Fibroblast of skin of left biceps (primary cell): ENCODE measurements at places on chromosomes 12 and 14.

GRCh38 chr12:13141686-13142085 is 38.2 kb upstream of the GSG1 start:
- no peak for DNase-seq

- no peak for DNase-seq
Observed at GRCh38 chr12:95621725-95622124, 70.4 kb upstream of the USP44 start.

- no peak for DNase-seq
Observed at GRCh38 chr12:112905451-112906089, 1.2 kb upstream of the OAS1 start.

DNA sequence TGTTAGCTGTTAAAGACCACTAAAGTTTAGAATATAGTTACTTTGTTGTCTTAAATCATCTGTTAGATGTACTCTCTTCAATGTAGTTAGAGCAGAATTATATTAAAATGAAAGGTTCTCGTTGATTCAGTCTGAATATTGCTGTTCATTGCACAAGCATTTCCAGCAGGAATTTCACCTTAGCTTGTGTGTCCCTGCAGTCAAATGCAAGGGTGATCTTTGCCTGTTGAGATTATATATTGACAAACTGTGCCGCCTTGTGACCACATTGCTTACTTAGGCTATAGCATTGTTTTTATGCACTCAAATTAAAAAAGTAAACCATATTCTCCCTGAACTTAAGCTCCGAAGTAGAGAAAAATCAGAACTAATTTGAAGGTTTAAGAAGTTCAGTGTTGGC is 39.5 kb downstream of the ATP2A2 start:
- no peak for DNase-seq

DNA sequence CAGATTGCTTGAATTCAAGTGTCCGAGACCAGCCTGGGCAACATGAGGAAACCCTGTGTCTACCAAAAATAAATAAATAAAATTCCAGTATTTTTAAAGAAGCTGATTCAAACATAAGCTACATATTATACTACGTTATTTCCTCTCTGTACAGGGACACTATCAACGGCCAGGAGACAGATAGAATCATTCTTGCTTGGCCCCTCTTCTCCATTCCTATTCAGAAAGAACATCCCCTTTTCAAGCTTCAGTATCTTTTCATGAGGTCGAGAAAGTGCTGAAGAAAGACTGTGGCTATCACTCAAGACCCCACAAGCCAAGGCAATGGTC is 314 bp upstream of the DHRS7 start:
- no peak for DNase-seq

- no peak for DNase-seq
Observed at GRCh38 chr12:9758119-9758518, 2.6 kb downstream of the CD69 start.

DNA sequence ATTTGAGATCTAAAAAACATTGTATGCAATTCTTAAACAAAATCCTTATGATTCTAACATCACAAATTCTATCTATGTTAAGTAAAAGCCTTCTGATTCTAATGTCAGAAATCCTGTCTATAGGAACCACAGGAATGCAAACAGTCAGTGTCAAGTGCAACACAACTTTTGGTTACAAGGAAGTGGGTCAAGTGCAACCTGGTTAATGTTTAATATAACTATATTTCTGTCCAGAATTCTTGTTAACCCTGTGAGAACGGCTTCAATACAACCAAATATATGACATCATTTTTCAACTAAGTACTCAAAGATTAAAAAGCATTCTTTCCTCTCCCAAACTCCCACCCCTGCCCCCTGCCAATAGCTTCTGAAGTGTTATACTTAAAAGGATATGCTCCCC is 107.9 kb upstream of the PLEKHA5 start:
- no peak for DNase-seq

GRCh38 chr14:55117803-55118441 is 11.1 kb upstream of the LGALS3 start:
- no peak for DNase-seq

DNA sequence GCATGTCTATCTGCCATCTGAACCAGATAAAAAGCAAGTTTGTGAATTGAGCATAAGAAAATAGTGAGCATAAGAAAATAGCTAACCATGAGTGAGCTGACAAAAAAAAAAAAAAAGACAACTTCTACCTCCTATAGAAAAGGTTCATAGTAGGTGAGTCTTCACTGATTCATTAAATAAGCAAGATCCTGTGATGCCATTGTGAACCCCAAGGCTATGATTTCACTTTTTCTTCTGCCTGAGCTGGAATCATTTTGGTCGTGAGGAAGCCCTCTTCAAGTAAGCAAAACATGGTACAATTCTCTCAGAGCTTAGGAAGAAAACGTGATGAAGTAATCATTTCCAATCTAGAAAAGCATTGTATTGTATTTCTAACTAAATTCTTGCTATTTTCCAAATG is 1.2 kb downstream of the PIK3C2G start:
- DNase-seq: no peak

DNA sequence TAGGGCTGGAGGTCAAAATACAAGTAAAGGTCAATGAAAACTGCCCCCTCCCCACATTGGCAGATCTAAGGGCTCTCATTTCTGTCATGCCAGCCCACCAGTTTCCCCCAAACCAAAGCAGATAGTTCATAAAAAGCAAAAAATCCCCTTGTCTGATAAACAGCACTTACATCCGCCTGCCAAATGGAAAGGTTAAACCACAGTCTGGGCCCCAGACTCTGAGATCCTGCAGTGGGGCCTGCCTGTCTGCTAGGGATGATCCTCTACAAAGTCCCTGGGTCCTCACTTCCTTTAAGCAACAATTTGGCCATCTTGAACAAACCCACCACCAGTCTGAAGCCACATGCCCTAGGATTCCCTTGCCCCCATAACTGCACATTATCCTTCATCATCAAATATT is 9.7 kb upstream of the RPS26 start:
- no peak for DNase-seq

- DNase-seq: no peak
Observed at GRCh38 chr12:753611-754472, 1.5 kb downstream of the WNK1 start.

DNA sequence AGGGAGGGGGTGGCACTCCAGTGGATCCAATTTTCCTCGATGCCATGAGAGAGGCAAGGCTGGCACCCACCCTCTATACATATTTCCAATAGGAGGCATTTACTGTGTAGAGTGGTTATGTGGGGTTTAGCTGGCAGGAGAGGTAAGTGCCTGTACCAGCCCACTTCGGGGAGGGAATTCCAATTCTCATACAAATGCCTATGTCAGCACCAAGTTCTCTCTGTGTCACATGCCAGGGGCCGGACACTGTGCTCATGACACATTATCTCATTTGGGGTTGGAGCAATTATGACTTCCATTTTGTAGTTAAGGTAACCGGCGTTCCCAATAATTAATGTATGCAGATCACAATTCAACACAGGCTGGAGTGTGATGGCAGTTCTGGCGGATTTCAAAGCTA is 284.3 kb downstream of the KSR2 start:
- DNase-seq: no peak

- DNase-seq: no peak
Observed at GRCh38 chr14:77964586-77964985, 164.7 kb downstream of the ADCK1 start.

- no peak for DNase-seq
Observed at GRCh38 chr14:76126076-76126475, 25.6 kb upstream of the GPATCH2L start.

GRCh38 chr14:21866479-21866878 is 192.9 kb upstream of the OR4E1 start:
- DNase-seq: no peak

GRCh38 chr12:131097202-131098177 is 143.8 kb downstream of the ADGRD1 start:
- DNase-seq: no peak

DNA sequence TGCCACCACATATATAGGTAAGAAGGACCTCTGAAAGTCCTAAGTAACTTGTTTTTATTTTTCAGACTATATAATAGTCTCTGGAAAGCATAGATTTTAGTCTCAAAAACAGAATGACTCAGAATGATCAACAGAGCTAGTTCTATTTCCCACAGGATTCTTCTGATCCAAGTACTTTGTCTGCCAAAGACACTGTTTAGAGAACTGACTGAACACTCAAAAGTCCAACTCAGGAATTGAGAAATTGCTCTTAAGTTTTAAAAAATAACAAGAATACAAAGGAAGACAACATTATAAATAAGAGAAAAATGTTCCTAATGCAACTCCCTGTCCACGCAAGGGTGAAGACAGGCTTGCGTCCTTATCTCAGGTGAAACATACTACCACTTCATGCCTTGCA is 29.0 kb downstream of the LGMN start:
- DNase-seq: no peak

DNA sequence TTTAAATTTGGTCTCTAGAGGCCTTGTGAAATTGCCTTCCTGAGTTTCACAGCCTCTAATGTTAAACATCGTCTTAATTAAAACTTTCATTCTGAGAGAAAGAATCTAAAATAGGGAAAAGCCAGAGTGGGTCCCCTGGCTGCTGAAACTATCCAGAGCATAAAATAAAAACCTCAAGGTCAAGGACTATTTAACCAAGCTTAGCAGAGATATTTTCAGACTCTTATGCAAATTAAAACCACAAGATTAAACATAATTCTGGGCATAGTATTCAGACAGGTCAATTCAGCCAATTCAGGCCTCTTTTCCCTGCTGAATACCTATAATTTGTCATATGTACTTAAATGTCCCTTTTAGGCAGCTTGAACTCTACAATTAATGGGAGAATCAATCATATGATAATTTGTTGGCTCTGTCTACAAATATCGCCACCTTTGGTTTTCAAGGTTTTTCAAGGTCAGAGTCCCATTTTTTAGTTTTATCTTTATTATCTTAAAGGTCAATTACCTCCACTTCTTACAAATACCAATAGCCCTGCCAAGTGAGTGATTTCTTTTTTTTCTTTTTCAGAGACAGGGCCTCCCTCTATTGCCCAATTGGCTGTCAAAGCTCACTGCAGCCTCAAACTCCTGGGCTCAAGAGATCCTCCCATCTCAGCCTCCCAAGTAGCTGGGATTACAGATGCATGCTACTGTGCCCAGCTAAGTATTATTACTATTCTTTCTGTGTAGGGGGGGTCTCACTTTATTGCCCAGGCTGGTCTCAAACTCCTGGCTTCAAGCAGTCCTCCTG is 257.1 kb downstream of the PHLDA1 start:
- DNase-seq: no peak

- DNase-seq: no peak
Observed at GRCh38 chr12:89213139-89213538, 139.2 kb downstream of the DUSP6 start.

- no peak for DNase-seq
Observed at GRCh38 chr14:68824517-68825347, 31.9 kb upstream of the ZFP36L1 start.

GRCh38 chr12:106888348-106888970 is 67.2 kb upstream of the TMEM263 start:
- no peak for DNase-seq

GRCh38 chr14:101186544-101186943 is 283.0 kb upstream of the RTL1 start:
- DNase-seq: no peak

GRCh38 chr12:77837876-77838291 is 7.2 kb downstream of the NAV3 start:
- no peak for DNase-seq

DNA sequence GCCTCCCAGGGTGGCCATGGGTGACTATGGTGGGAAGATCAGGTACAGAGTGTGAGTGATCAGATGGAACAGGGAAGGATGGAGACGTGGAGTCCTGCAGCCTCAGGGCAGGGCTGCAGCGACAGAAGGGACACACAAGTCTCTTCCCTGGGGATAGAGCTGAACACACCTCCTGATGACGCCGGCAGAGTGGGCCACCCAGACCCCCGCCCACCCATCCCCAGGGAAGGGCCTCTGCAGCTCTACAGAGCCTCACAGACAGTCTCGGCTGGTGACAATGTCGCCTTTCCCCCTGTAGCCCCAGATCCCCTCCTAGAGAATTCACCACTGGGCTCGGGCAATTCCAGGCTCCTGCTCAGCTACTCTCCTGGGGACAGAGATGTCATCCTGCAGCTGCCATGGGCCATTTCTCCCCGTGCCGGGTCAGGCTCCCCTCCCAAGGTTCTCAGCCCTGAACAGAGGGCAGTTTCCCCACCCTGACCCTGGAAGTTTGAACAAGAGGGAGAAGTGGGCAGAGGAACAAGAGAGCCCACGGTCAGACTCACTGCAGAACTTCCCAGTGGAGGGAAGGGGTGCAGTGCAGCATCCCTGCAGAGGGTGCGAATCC is 115.7 kb downstream of the NCOR2 start:
- DNase-seq: no peak

DNA sequence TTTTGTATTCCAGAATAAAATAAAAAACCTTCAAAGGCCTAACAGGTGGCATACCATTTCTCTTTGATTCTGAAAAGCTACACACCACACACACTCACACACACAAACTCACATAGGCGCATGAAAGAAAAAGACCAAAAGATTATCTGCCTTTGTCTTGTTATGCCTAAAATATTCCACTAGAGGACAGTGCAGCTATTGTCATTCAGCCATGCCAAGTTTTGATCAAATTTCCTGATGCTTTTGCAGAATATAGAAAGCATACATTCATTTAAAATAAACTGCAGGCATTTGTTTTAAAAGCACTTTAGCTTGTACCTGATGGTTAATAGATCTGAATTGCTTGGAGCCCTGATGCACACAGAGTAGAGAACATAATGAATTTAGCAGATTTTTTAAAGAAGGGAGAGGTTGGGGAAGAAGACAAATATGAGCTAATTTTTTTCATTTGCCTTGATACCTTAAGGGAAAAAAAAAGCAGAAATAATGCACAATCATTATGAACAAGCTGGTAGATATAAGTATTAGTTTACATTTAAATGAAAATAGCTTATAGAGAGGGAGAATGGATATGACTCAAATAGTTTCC is 1766.9 kb upstream of the SEL1L start:
- peak; percentile 26 for DNase-seq

DNA sequence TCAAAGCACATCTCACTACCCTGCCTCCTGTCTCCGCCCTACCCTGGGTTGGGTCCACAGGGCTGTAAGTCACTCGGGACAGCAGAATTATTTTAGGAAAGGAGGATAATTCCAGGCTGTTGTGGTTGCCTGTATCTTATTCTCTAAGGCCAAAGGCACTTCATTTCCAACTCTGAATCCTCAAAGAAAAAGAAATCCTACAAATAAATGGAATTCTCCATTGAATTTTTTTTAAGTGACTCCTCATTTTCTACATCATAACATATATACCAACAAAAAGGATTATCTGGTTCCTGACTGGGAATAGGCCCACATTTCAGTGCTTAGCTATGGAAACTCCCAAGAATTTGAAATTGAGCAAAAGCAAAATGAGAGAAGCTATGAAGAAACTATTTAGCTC is 186.4 kb downstream of the ITPR2 start:
- no peak for DNase-seq

DNA sequence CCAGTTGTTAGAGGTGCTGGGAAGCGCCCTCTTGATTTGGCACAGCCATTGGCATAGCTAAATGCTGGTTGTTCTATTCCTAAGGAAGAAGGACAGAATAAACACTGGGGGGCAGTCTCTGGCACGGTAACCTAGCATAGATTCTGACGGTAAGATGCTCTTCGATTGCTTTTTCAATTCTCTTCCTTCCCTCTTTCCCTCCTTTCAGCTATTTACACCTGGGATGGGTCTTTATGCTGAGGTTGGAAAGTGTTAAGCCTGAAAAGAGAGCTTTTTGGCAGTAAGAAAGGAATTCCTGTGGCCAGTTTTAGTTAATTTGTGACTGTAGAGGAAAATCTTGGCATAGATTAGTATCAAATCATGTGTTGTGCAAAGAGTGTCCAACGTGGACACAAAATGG is 162.8 kb downstream of the SNAPC1 start:
- no peak for DNase-seq
